ENCODE measurements at places on chromosomes 12 and 14. TPM values are rescaled to one million over a fixed set of nuclear protein-coding genes. Genes with fewer than 3 reads are reported as not detected.
A peak's percentile ranks its signal among the peaks of the same experiment; 100 is the strongest.

Gene CDKN3
- polyA plus RNA-seq, result 25.4 TPM

Gene OAS2
- polyA plus RNA-seq, result not detected

- DNase-seq, result no peak
These were observed 77.7 kb downstream of the ETNK1 start for GRCh38 chr12:22702690-22703089.

DNA sequence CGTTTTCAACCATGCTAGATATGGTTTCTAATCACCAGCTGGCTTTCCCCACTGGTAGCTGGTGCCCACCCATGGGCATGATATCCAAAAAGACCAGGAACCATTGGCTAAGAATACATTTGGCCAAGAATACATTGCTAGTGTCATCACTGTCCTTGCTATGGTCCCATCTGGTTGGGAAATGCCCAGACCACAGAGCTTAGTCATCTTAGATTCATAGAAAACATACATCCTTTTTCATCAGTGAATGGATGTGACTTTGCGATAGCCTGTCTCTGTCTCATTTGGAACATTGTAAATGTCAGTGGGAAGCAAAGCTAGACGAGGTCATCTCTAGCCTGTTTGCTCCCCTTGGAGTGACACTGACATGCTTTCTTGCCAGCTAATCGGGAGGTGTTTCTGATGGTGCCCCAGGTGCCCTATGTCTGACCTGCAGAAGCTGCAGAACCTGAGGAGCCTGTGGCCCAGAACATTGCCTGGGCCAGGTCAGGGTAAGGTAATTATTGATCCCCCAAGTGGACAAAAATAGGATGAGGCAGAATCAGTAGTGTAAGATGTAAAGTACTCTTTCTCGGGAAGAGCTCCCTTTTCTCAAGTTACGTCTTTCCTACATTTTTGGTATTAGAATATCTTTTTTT is 194.8 kb downstream of the SLC41A2 start:
- no peak for DNase-seq

- DNase-seq, result no peak
These were observed 36.5 kb downstream of the CORO1C start for GRCh38 chr12:108694812-108695278.

- peak; percentile 46 for DNase-seq
These were observed 13.9 kb upstream of the MYL2 start for GRCh38 chr12:110934093-110934852.
